ENCODE measurements at places on chromosomes 13 and 19. TPM values are rescaled to one million over a fixed set of nuclear protein-coding genes. Genes with fewer than 3 reads are reported as not detected.

Gene DNAAF3
- total RNA-seq: 0.71 TPM

- DNase-seq: no peak
Measured at GRCh38 chr13:51827254-51827653, 17.7 kb downstream of the TMEM272 start.

DNA sequence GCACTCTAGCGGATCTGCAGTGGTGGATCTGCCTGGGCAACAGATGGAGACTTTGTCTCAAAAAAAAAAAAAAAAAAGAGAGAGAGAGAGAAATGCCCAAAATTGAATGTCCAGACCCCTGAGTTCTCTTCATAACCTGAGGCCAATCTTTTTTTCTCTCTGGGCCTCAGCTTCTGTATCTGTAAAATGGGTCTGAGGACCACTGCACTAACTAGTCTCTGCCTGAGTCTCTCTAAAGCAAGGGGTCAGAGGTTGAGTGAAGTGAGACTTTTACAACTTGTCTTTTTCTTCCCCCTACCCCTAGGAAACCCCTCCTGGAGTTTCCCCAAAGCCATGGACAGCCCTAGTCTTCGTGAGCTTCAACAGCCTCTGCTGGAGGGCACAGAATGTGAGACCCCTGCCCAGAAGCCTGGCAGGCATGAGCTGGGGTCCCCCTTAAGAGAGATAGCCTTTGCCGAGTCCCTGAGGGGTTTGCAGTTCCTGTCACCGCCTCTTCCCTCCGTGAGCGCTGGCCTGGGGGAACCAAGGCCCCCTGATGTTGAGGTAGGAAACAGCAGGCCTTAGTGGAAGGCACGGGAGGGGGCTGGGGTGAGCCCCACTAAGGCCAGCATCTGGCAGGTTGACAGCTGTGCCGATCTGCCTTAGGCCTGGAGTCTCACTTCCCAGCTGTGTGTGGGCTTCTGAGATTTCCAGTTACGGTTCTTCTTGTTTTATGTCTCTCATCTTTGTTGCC, 1.8 kb downstream of the TMEM91 start:
- no peak for DNase-seq

GRCh38 chr13:75305059-75305458, 176.9 kb downstream of the TBC1D4 start:
- DNase-seq: no peak

GRCh38 chr13:25945596-25945995, 106.2 kb downstream of the SHISA2 start:
- no peak for DNase-seq

- DNase-seq: no peak
Measured at GRCh38 chr19:49109051-49109450, 5.1 kb upstream of the LIN7B start.

DNA sequence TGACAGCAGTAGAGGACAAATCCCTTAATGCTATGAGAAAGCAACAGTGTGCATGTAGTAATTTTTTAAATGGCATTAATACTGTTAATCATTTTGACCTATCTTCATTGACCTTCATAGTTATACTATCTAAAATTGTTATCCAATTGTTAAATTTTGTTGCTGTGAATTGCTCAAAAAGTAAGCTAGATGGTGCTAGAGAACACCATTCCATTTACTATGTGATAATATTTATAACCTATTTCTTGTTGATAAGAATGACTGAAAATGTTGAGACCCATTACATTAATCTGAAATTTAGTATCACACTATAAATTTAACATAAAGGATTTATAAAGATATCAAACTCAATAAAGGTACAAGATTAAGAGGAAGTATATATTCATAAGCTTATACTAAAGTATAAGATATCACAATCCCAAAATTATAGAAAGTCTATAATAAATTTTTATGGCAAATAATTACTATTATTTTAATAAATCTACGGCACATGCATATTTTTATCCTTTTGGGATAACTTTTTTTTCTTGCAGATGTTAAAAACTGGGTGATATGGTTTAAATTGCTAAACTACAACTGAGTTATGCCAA, 1573.3 kb downstream of the PCDH9 start:
- DNase-seq: no peak

DNA sequence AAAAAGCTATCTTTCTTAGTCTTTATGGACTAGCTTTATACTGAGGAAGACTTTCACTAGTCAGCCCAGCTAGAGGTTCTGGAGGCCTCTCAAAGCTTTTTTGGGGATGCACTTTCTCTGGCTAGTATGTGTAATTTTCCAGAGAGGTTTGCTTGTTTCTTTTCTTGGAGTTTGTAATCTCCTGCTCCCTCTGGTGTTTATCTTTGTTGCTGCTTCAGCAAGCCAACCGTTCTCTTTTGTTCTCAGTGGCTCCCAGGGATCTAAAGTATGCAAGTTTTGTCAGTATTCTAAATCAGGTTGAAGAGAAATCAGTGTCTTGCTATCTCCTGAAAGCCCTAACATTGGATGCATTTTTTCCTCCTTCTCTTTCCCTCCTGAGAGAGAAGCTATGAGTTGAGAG, 121.1 kb upstream of the MYO16 start:
- DNase-seq: no peak

DNA sequence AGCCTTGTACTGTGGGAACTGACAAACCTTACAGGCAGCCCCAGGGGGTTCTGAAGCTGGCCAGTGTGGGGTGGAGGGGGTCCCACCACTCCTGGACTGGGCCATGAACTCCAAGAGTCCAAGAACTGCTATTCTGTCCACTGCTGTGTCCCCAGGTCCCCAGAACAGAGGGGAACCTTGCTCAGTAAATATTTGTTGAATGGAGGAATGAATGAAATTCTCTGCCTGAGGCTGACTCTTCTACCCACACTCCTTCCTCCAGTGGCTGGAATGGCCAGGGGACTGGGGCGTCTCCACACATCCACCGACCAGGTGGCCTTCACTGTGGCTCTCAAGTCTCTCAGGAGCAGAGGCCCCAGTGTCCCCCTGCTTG, 11.6 kb downstream of the WIZ start:
- DNase-seq: no peak

DNA sequence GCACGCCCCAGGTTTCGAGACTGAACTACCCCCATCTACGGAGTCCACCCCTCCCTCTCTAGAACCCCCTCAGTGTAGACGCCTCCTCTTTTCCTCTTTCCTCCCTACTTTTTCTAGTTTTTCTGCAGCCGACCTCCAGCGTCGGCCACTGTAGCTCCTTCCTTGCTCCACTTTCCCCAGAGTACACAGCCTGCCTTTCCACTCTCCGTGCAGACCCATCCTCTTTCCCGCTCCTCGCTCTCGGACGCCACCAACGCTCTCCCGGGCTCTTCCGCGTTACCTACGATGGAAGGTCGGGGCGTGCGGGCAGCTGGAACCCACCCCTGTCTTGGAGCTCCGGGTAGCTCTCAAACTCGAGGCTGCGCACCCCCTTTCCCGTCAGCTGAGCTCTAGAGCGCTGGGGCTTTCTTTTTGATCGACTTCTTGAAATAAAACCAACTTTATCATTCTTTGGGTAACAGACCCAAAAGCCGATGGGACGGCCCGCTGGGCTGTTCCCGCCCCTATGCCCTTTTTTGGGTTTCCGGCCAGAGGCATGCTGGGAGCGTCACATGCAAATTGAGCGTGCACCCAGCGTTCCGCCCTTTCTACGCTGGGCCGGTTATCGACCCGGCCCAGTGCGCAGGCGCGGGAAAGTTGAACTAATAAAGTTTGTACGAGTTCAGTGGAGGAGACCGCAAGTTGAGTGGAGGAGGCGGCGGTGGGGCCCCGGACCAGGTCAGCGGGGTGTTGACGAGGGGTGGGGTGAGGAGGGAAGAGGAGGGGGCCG, at the start of the genes BCL2L12 and IRF3:
BCL2L12 (plus strand) TSS at position 583 of the 769 bp plus-strand sequence. CDS start 760 bp downstream, outside the sequence.
IRF3 (minus strand) TSS at position 507 of the 769 bp plus-strand sequence. CDS start 1,019 bp downstream, outside the sequence.
- peak; percentile 100 for DNase-seq

Gene CACNG7
- not detected for total RNA-seq

- DNase-seq: no peak
Measured at GRCh38 chr13:103236213-103236612, 170.0 kb upstream of the SLC10A2 start.

DNA sequence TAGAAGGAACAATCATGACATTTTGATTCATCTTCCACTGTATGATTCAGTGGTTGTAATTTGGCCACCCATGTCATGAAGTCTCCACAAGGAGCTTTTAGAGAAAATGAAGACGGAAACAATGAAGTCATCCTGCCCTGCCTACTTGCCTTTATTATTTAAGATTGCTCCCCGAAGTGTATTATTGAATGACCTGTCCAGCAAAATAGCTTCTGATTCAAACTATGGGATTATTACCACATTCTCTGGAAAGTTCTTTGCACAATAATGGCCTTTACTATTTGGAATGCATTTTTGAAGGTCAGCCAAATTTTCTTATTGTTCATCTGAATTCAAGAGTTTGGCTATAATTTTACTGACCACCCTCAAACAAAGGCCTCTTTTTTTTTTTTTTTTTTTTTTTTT, 77.8 kb upstream of the RFC3 start:
- DNase-seq: no peak

- DNase-seq: no peak
Measured at GRCh38 chr13:110683203-110683883, 22.6 kb downstream of the CARS2 start.

DNA sequence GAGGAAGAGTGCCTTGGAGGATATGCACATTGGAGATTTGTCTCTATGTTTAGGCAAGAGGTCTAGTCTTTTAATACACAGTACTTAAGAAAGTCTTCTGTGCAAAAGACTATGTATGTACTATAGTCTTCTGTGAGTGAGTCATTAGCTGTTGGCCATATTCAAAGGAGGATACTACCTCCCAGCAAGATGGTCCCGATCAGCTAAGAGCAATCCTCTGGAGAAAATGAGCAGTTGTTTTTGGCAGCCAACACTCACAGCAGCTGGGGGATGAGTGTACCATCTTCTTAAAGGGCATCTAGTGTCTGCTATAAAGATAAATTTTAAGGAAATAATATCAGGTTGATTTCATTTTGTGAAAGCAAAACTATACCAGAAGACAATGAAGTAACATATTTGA, 487.8 kb downstream of the KCTD12 start:
- DNase-seq: no peak

DNA sequence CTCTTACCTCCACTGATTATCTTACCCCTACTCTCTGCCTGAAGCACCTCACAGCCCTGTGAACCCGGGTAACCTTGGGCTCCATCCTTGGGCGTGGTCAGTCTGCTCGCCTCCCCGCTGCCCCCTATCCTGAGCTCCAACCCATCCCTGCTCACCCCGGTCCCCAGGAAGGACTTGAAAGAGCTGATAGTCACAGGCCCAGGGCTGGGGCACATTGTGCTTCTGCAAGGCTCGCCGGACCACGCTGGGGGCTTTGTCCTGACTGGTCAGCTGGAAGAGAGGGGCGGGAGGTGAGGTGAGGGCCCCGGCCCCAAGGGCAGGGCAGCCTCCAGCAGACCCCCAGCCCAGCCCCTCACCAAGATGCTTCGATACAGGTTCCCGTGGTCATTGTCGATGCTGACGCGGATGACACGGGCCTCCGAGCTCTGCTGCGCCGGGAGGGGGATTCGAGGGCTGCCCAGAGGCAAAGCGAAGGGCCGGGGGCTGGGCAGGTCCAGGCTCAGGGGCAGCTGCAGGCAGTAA, 13.0 kb upstream of the EPOR start:
- no peak for DNase-seq

DNA sequence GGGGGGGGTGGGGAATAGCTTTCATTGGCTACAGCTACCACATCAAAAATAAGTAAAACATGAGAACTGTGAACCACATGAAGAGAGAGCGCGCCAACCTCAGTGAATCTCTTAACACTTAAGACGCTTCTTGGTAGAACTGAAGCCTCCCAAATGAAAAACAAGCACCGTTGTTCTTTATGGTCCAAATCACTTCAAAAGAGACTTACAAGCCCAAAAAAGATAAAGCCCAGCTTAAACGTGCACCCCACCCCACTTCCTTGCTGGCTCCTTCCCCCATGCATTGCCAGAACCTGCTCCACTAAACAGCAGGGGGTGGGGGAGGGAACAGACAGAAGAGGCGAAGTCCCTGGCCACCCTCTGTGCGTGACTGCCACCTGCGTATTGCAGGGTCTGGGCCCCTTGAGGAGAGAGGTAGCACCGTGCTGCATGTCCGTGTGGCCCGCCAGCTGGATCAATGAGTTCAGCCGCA, 479.1 kb downstream of the FOXO1 start:
- no peak for DNase-seq

DNA sequence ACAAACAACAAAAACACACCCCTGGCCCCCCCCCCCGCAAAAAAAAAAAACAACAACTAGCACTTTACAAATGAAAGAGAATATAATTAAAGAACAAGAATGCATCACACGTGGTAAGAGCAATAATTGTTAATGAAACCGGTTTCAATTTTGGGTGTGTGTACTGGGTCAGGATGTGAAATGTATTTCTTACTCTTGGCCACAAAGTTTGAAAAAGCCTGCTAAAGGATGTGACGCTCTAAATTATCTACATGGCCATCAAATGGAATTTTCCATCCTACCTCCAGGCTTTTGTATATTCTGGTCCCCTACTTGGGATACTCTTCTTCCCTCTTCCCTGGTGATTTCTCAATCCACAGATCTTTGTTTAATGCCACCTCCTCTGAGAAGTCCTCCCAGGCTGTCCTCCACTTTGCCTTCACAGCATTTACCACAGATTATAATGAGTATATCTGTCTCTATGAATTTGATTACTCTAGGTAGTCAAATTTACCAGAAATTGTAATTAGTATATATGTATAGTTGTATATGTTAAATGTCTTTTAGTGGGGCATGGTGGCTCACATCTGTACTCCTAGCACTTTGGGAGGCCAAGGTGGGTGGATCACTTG, 2.1 kb downstream of the SARS2 start:
- no peak for DNase-seq

DNA sequence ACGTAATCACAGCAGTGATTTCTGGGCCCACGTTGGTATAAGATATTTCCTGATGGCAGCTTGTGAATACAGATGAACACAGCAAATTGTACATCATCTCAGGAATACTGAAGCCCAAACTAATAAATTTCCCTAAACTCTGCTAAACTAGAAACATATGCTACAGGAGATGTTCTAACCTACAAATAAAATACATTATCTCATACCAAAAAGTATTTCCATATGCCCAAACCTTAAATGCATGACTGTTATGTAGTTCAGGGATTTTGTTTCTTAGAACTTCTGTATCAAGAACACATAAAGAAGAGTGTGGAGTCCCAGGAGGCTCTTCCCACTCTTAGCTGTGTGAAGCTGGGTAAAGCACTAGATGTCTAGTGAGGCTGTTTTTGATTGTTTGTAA, 138.4 kb downstream of the RFC3 start:
- DNase-seq: no peak

DNA sequence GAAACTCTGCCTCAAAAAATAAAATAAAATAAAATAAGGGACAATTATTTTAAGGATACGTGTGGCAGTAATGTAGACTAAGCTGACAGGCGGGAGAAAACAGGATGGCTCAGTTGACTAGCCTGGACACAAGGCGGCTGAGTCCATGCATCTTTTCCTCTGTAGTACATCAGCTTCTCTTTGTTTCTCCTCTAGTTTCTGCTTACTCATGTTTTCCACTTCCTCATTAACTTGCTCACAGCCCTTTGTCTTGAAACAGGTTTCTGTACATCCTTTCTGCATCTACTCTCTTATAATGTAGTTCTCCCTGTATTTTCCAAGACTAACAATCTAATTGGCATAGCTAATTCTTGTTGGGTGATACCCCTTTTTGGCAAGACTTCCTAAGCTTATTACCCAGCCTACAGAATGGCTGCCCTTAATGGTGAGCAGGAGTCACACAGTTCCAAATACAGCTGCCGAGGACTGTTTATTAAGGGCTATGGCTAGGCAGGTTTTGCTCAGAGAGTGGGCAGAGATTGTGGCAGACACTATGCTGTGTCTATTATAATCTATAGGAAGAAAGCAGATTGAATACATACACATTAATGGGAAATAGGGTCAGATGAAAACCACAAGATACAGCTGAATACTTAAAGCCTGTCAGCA, 58.7 kb upstream of the KLF5 start:
- DNase-seq: no peak
